NCI-H524 treated with DMSO at 0.1 percent for 48 hours (cell line): ENCODE measurements at places on chromosomes 4 and X.

GRCh38 chr4:111943796-111944203 lies 201.5 kb upstream of the FAM241A start:
- DNase-seq = peak; percentile 19

GRCh38 chr4:91076147-91076546 lies 949.0 kb downstream of the CCSER1 start:
- no peak for DNase-seq

GRCh38 chr4:105652286-105652888 lies 56.1 kb downstream of the INTS12 start:
- DNase-seq = no peak

GRCh38 chrX:15146515-15146914 lies 123.4 kb downstream of the ASB9 start:
- DNase-seq = no peak

- no peak for DNase-seq
These were observed 105.6 kb downstream of the APOOL start for GRCh38 chrX:85109235-85109634.
